Eye (tissue), 1 donor: ENCODE measurements at places on chromosomes 13 and 19.

GRCh38 chr19:3319643-3320353 lies 46.6 kb upstream of the NFIC start:
- no peak for DNase-seq

- no peak for DNase-seq
Observed at GRCh38 chr13:43911871-43912270, 32.2 kb downstream of the LACC1 start.

GRCh38 chr13:57582032-57582431 lies 49.5 kb upstream of the PCDH17 start:
- no peak for DNase-seq

GRCh38 chr13:112153846-112154245 lies 86.9 kb downstream of the SOX1 start:
- DNase-seq: no peak

GRCh38 chr19:2354670-2355069 lies 5.4 kb upstream of the TMPRSS9 start:
- no peak for DNase-seq

DNA sequence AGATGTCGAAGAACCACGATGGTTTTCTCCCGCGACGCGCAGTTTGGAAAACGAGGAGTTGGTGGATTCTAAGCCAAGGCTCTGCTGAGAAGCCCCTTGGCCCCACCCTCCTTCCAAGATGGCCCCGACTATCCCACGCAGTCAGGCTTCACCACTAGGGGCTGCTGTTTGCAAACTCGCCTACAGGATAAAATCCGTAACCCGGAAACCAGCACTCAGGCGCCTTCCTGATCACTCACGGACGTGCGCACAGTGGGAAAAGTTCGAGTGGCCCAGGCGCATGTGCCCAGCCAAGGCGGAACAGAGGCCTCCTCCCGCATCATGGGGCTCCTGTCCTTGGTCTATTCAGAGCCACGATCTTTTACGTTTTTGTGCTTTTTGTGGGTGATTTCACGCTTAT lies 19.2 kb upstream of the UQCR11 start:
- peak; percentile 81 for DNase-seq

DNA sequence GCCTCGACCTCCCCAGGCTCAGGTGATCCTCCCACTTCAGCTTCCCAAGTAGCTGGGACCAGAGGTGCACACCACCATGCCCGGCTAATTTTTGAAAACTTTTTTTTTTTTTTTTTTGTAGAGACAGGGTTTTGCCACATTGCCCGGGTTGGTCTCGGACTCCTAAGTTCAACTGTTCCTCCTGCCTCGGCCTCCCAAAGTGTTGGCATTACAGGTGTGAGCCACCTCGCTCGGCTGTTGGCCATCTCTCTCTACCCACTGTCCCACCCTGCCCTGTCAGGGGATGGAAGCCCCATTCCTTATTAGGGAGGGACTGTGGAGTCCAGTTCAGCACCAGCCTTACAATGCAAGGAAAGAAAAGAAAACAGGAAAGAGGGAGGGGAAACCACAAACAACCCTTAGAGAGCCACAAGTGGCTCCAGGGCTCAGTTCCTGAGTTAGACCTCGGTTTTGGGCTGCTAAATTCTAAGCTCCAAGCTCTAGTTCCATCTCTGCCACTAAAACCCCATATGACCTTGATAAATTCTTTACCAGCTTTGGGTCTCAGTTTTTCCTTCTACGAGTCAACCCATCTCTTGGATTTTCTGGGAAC lies 31.7 kb downstream of the ACTL9 start:
- no peak for DNase-seq

DNA sequence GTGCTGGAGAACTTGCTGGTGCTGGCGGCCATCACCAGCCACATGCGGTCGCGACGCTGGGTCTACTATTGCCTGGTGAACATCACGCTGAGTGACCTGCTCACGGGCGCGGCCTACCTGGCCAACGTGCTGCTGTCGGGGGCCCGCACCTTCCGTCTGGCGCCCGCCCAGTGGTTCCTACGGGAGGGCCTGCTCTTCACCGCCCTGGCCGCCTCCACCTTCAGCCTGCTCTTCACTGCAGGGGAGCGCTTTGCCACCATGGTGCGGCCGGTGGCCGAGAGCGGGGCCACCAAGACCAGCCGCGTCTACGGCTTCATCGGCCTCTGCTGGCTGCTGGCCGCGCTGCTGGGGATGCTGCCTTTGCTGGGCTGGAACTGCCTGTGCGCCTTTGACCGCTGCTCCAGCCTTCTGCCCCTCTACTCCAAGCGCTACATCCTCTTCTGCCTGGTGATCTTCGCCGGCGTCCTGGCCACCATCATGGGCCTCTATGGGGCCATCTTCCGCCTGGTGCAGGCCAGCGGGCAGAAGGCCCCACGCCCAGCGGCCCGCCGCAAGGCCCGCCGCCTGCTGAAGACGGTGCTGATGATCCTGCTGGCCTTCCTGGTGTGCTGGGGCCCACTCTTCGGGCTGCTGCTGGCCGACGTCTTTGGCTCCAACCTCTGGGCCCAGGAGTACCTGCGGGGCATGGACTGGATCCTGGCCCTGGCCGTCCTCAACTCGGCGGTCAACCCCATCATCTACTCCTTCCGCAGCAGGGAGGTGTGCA lies 587 bp downstream of the S1PR4 start:
- no peak for DNase-seq

GRCh38 chr13:23583491-23583890 lies 13.3 kb downstream of the TNFRSF19 start:
- DNase-seq: no peak

- DNase-seq: no peak
Observed at GRCh38 chr13:23460309-23460708, 26.8 kb upstream of the SACS start.

DNA sequence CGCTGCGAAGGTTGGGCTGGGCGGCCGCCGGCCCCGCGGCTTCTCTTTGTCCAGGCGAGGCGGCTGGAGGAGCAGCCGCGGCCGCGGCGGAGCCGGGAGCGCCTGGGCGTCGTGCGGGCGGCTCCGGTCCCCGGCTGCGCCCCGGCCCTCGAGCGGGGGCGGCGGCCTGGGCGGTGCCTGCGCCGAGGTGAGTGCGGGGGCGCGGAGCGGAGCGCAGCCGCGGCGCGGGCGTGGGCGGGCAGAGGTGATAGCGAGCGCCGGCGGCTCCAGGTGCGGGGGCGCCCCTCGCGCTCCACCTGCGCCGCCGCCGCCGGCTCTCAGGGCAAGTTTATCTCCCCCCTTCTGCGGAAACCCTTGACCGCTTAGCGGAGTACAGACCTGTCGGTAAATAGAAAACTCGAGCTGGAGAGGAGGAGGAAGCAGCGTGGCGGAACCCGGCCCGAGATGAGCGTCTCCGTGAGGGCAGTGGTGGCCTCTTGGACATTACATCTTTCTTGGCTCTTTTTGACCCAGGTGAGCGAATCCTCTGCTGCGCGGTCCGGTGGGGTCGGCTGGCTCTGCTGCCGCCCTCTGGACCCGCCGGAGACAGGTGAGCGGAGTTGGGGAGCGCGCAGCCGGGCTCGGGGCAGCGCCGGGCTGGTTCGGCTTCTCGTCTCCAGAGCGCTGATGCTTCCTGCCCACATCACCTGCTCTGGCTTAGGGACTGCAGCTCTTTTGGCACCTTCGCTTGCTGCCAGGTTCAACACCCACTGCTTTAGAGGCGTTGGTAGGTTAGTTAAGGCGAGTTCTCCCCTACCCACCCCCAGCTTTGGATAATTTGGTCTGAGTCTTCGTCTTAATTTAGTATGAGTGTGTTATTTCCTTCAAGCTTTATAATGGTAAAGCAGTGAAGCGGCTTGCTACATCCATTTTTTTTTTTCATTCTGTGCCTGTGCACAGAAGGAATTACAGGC lies at the start of gene MTUS2:
Gene MTUS2, plus strand, starts transcription at position 241 of the 953 bp plus-strand sequence.
- peak; percentile 67 for DNase-seq

DNA sequence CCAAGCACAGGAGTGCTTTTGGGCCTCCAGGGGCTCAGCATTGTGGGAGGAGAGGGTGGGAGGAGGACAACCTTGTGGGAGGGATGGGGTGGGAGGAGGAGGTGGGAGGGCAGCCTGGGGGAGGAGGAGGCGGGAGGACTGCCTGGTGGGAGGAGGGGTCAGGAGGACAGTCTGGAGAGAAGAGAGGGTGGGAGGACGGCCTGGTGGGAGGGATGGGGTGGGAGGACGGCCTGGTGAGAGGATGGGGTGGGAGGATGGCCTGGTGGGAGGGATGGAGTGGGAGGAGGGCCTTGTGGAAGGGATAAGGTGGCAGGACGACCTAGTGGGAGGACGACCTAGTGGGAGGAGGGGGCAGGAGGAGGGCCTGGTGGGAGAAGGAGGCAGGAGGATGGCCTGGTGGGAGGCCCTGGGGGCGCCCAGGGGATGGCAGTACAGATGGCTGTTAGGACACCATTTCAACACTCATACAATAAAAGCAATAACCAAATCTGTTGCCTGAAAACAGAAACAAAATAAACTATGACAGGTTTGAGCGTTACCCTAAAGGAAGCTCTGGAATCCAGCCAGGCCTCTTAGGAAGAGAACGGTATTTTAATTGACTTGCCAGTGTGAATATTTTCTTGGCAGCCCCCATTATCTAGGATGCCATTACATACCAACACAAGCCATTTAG lies 63.7 kb downstream of the CRYL1 start:
- DNase-seq: peak; percentile 27

GRCh38 chr13:93670866-93671265 lies 444.3 kb downstream of the GPC6 start:
- no peak for DNase-seq

DNA sequence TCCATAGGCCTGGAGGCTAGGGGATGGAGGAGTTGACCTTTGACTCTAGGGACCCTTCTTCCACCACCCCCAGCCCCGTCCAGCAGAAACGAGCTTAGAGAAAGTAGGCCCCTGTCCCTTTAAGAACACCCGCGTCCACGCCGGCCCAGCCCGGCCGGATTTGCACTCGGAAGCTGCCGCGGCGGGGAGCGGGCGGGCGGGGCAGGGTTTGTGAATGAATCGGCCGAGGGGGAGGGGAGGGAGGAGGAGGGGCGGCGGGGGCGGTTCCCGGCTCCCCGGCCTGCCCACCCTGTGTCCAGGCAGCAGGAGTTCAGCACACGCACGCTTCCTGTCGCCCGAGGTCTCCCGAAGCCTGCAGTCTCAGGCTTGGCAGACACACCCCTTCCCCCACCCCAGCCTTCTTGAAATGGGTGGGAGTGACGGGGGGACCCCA lies 1.5 kb downstream of the UNC13A start:
- peak; percentile 46 for DNase-seq

- no peak for DNase-seq
Observed at GRCh38 chr19:42292963-42293362, 9.0 kb upstream of the PRR19 start.

DNA sequence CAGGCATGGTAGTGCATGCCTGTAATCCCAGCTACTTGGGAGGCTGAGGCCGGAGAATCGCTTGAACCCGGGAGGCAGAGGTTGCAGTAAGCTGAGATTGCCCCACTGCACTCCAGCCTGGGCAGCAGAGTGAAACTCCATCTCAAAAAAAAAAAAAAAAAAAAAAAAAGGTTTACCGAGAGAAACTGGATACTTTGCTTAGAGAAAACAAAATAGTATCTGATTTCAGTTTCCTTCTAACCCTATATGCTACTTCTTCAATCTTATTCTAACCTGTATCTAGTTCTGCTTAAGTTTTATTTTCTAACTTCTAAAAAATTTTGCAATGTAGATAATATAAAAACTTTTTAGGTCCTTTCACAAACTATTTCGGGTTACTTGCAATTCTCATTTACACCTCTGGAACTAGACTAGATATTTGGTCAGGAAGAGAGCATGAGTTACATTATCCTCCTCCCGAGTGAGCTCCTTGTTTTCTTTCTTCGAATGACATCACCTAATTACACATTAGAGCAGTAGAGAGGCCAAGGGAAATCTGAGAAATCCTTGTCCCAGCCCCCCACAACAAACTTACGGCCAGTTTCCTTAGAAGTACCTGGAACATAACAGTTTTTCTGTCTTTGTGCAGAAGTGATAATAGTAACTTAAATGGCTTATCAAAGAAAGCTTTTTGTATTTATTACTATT lies 128.9 kb downstream of the B3GLCT start:
- peak; percentile 30 for DNase-seq

- DNase-seq: peak; percentile 22
Observed at GRCh38 chr19:14345116-14345763, 36.0 kb upstream of the ADGRE5 start.

DNA sequence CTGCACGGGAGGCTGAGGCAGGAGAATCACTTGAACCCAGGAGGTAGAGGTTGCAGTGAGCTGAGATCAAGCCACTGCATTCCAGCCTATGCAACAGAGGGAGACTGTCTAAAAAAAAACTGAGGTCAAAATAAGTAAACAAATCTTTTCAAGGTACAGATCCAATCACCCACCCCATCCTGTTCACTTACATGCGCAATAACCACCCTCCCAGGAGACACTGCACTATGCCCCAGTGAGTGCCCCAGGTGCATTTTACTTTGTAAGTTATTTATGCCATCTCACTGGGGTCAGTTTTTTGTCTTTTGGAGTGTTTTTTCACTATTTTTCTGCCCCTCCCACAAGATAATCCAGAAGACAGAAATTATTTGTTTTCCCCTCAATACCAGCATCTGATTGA lies 6.9 kb upstream of the ZNF253 start:
- DNase-seq: no peak

- no peak for DNase-seq
Observed at GRCh38 chr19:5150902-5151741, 182.2 kb downstream of the KDM4B start.

- no peak for DNase-seq
Observed at GRCh38 chr13:52949742-52950141, 78.9 kb upstream of the OLFM4 start.

DNA sequence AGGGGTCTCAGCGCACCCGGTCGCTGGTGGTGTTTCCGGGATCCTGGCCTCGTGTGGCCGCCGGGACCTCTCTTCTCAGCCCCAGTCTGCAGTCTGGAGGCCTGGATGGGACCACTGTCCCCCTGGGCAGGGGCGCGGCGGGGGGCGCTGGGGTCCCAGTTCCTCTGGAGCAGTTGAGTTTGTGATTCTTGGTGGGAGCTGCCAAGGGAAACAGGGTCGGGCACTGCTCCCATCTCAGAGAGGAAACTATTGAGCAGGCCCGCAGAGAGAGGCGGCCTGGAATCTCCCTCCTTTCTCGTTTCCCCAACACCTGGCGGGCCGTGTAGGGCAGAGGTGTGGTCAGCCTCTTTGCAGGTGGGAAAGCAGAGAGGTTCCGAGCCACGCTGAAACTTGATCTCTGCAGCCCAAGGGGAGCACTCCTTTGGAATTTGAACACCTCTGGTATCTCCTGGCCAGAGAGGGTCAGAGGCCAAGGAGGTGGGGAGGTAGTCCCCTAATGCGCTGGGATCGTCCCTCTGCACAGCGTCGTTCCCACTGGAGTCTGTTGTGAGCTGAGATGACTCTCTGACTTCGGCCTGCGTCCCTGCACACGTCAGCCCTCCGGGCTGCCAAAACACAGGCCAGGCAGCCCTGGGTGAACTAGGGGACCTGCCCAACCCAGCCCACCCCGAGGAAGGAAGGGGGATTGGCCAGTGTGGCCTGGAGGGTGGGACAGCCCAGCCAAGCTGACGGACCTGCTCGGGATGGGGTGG lies 741 bp downstream of the PLEKHF1 start:
- DNase-seq: peak; percentile 24

GRCh38 chr19:8421484-8422461 lies 8.7 kb downstream of the MARCHF2 start:
- no peak for DNase-seq

DNA sequence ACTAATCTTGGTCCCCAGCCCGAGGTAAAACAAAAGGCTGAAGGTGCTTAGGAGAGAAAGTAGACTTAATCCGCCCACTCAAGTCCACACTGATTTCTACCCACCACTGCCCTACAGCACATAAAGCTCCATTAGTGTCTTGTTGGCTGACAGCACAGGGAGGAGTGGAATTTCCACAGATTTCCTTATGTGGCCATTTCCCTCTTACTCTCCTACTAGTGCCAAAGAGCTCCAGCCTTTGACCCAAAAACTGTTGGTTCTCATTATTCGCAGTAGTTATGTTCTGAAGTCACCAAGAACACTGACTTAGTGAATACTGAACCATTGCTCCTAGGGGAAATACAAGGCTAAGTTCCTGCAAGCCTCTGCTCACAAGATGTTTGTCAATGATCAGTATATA lies 61.2 kb downstream of the RAB20 start:
- no peak for DNase-seq
